A549 treated with DMSO at 1 μM for 4 hours (cell line): ENCODE measurements at places on chromosomes 4 and X. TPM values are rescaled to one million over a fixed set of nuclear protein-coding genes. Genes with fewer than 3 reads are reported as not detected.

The KIT gene
- total RNA-seq: not detected in 5 replicates

The CT45A3 gene
- total RNA-seq: 0.10 to 0.16 TPM in 2 of 5 replicates, not detected in the others

The ADAMTS3 gene
- total RNA-seq: 0.02 TPM in 1 of 5 replicates, not detected in the others

The TMPRSS11F gene
- total RNA-seq: not detected in 5 replicates

The PAGE2 gene
- not detected in 5 replicates for total RNA-seq

The GSX2 gene
- not detected in 5 replicates for total RNA-seq

The CXCL3 gene
- total RNA-seq: 6.1 to 8.4 TPM (median 6.9 TPM) in 5 replicates

The NEIL3 gene
- 12.9 to 17.3 TPM (median 16.1 TPM) in 5 replicates for total RNA-seq

The SPOCK3 gene
- 0.07 to 0.10 TPM (median 0.07 TPM) in 3 of 5 replicates, not detected in the others for total RNA-seq

The MTMR8 gene
- total RNA-seq: 0.45 to 0.92 TPM (median 0.50 TPM) in 5 replicates

The RS1 gene
- not detected in 5 replicates for total RNA-seq

The PRAF2 gene
- total RNA-seq: 38.4 to 47.1 TPM (median 41.9 TPM) in 5 replicates

The FMR1NB gene
- not detected in 5 replicates for total RNA-seq

The RASGEF1B gene
- total RNA-seq: not detected in 5 replicates

The PAGE4 gene
- not detected in 5 replicates for total RNA-seq

The ARHGAP24 gene
- total RNA-seq: 3.4 to 4.9 TPM (median 4.3 TPM) in 5 replicates
